ENCODE measurements at places on chromosomes 7 and 10. TPM values are rescaled to one million over a fixed set of nuclear protein-coding genes. Genes with fewer than 3 reads are reported as not detected.

Gene LRRTM3
- polyA plus RNA-seq, result not detected

Gene ADIRF
- polyA plus RNA-seq, result 42.5 TPM

Gene ABCC2
- 2.0 TPM for polyA plus RNA-seq

Gene FAM25C
- not detected for polyA plus RNA-seq

Gene TUBAL3
- 0.23 TPM for polyA plus RNA-seq

Gene SFRP5
- 0.69 TPM for polyA plus RNA-seq

Gene TCF7L2
- polyA plus RNA-seq, result 2.5 TPM

Gene MYH16
- not detected for polyA plus RNA-seq

Gene TET1
- 0.04 TPM for polyA plus RNA-seq

DNA sequence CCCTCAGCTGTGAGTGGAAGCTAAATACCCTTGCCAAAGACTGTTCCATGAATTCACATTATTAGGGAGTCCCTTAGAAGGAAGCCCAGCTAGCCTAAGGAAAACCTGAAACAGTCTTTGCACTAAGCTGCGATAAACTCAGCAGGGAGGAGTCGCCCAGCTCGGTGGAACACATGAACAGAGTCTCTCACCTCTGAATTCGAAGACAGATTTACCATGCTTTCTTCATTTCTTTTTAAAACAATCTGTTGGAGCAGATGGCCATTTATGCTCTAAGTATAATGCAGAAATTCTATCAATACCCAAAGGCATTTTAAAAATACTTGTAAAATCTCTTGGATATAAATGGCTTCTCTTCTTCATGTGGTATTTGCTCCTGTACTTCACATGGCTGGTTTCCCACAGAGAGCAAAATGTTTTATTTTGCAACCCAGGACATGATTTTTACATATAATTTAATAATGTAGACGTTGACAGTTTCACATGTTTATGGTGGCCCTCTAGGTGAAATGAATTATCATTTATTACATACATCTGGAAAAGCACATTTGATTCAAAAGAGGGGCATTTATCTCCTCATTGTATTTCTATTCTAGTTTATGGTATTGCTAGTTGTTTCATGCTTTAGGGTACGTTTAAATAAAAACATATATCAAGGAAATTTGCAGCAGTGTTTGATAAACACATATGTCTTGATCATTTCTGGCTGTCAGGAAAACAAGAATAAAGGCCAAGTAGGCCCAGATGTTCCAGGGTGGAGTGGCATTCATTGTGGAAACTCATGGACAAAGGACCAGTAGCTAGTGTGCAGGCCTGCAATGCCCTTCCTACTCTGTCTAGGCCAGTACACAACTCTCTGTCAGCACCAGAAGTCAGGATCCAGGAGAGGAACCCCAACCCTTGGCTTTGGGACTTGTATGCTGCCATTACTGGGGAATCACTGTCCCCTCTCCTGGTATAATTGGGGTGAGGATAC lies 52.2 kb downstream of the LRGUK start:
- DNase-seq, result no peak

GRCh38 chr7:13628239-13629001 lies 361.0 kb downstream of the ETV1 start:
- DNase-seq, result no peak

GRCh38 chr7:41573015-41573414 lies 129.9 kb downstream of the INHBA start:
- DNase-seq, result no peak

- peak; percentile 72 for DNase-seq
Measured at GRCh38 chr7:102147008-102147407, 139.7 kb upstream of the SH2B2 start.

DNA sequence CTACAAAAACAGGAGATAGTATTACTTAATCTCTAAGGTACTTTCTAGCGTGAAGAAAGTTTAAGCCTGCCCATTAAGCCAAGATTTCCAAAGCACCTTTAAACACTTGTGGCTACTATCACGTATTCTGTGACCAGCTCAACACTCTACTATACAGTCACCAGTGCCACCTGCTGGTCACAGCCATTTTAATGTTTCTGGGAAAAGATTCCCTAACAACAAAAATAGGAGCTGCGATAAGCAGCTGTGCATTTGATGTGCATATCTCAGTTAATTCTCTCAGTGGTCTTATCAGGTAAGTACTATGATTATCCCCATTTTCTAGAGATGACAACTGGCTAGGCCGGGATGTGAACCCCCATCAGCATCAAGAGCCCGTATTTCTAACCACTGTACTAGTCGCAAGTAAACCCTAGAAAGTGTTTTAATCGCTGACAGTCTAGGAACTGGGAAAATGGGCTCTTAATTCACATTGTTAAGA lies 860 bp downstream of the SEC31B start:
- DNase-seq, result no peak

GRCh38 chr7:4030346-4030950 lies 651.6 kb upstream of the FOXK1 start:
- no peak for DNase-seq

GRCh38 chr7:106236065-106236464 lies 48.7 kb downstream of the NAMPT start:
- no peak for DNase-seq

DNA sequence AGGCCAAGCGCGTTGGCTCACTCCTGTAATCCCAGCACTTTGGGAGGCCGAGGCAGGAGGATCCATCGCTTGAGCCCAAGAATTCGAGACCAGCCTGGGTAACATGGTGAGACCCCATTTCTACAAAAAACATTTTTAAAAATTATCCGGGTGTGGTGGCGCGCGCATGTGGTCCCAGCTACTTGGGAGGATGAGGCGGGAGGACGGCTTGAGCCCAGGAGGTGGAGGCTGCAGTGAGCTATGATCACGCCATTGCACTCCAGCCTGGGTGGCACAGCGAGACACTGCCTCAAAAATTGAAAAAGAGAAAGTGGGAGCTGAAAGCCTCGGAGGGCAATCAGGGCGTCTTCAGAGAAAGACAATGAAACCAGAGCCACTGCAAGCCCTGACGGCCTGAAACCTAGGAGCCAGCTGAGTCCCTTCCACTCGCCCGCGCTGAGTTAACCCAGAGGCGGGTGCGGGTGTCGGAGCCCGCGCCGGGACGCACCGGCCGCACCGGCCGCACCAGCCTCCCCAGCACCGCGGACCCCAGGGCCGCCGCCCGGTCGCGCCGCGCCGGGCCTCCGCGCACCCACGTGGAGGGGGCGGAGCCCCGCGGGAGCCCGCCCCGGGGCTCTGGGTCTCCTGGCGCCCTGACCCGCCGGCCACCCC lies 22.4 kb downstream of the ZFAND2A start:
- DNase-seq, result no peak

- DNase-seq, result peak; percentile 58
Measured at GRCh38 chr10:99845837-99846382, 63.5 kb downstream of the ABCC2 start.

DNA sequence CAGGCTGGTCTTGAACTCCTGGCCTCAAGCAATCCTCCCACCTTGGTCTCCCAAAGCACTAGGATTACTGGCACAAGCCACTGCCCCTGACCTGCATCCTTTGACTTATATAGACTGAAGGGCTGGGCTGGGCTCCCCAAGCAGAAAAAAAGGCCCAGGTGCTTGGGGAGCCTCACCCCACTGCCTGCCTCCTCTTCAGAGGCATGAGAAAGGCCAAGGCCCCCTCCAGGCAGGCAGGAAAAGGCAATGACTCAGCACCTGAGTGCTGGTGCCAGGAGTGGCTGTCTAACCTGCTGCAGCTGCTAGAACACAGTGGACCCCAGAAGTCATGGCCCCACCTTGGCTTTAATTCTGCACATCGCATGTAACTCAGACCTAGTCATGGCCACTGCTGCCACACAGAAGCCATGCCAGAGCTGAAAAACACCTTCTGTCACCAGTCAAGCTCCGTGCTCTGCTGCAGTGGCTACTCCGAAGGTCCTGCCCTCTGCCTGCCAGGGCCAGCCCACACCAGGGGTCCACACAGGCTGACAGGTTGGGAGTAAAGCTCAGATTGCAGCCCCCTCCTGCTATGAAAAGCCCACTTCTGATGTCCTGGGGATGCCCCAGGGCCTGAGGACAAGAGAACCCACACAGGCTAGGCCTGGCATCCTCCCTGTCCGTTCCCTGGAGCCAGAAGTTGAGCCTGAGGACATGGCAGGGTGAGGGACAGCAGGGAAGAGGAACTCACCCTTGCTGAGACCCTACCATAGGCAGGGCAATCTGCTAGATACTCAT lies 48.5 kb downstream of the GRID1 start:
- no peak for DNase-seq

GRCh38 chr7:151524331-151524730 lies 4.6 kb upstream of the RHEB start:
- no peak for DNase-seq

DNA sequence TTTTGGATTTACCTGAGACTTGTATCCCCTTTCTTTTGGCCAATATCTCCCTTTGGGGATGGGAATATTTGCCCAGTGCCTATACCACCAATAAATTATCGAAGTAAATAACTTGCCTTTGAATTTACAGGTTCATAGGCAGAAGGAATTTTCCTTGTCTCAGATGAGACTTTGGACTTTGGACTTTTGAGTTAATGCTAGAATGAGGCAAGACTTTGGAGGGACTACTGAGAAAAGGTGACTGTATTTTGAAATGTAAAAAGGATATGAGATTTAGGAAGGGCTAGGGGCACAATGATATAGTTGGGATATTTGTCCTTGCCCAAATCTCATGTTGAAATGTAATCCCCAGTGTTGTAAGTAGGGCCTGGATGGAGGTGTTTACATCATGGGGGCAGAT lies 384.5 kb upstream of the GHITM start:
- DNase-seq, result no peak

DNA sequence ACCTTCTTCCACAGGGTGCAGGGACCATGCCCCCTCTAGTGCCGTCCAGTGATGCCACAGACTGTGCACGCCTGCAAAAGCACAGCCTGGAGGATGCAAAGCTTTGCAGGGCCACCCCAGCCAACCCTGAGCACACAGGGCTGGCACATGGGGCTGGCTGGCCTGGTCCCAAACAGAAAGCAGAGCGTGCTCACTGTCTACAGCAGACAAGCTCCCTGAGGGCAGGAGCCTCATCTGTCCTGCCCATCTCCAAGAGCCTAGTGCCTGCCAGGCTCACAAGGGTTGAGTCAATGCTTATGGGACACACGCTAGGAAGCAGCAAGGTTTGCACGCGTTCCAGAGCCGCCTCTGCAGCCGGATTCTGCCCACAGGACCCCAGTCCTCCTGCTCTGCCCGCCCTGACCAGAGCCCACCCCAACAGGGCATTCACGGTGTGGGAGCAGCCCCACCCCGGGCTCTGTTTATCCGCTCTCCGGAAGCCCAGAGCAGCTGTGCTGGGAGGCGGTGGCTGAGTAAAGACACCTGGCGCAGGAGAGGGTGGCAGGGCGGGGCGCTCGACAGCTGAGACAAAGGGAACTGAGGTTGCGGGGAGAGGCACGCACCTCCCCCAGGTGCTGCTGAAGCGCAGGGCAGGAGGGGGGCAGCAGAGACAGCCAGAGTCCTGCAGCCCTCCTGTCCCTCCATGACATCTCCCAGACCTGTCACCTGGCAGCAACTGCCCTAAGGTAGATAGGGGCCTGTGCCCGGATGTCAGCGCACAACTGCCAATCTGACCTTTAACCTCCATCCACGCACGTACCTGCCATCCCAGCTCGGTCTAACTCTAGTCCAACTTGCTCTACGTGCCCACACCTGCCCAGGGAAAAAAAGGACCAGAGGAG lies 4.3 kb downstream of the KCNH2 start:
- DNase-seq, result no peak

DNA sequence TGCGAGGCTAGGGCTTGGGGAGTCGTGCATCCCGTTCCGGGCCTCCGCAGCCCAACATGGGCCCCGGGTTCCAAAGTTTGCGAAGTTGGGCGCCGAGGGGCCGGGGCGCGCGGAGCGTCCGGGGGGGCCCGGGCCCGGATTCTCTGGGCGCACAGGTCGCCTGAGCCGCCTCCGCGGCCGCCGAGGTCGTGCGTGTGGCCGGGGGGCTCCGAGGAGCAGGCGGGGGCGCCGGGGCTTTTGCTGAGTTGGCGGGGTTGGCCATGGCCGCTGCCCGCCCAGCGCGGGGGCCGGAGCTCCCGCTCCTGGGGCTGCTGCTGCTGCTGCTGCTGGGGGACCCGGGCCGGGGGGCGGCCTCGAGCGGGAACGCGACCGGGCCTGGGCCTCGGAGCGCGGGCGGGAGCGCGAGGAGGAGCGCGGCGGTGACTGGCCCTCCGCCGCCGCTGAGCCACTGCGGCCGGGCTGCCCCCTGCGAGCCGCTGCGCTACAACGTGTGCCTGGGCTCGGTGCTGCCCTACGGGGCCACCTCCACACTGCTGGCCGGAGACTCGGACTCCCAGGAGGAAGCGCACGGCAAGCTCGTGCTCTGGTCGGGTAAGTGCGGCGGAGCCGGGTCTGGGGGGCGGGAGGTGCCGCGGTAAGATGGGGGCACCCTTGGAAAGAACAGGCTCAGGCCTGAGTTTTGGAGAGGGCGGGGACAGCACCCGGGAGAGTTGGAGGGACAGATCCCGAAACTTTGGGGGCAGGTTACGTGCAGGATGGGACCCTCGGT lies 643 bp downstream of the SMO start:
- DNase-seq, result peak; percentile 67

GRCh38 chr7:144606261-144606660 lies 202.8 kb upstream of the NOBOX start:
- no peak for DNase-seq

DNA sequence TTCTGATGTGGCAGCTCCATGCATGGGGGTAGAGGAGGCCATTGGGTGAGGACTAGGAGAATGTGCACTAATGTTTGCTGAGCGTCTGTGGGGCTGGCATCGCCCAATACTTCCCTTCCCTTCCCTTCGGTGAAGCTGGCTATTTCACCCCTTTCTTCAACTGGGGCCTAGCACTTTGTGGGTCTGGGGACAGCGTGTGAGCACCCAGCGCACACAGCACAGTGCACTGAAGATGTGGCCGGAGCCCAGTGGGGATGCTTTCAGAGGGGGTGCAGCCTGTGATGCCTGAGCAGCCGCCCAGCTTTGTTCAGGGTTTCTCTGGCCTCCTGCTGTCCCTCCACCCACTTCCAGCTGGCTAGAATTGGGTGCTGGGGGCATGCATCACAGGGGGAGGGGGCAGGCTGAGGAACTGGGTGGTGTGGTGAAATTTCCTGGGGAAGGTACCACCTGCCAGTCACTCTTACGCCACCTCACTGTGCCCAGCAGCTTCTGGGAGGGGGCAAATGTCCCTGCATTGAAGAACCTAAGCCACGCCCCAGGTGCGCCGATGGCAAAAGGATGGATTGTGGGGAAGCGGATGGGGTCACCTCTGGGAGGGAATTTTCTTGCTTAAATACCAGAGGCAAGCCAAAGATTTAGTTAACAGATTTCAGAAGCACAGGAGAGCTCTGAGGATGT lies 45.5 kb downstream of the CLEC2L start:
- DNase-seq, result no peak

- no peak for DNase-seq
Measured at GRCh38 chr7:116177009-116177408, 33.3 kb upstream of the TES start.

- DNase-seq, result no peak
Measured at GRCh38 chr10:29141761-29142160, 147.1 kb upstream of the LYZL1 start.

Data from psoas muscle (tissue), 8 donors.